Peyer's patch (tissue), 4 donors: ENCODE measurements at places on chromosomes 3 and 15. TPM values are rescaled to one million over a fixed set of nuclear protein-coding genes. Genes with fewer than 3 reads are reported as not detected.
A peak's percentile ranks its signal among the peaks of the same experiment; 100 is the strongest.

DNA sequence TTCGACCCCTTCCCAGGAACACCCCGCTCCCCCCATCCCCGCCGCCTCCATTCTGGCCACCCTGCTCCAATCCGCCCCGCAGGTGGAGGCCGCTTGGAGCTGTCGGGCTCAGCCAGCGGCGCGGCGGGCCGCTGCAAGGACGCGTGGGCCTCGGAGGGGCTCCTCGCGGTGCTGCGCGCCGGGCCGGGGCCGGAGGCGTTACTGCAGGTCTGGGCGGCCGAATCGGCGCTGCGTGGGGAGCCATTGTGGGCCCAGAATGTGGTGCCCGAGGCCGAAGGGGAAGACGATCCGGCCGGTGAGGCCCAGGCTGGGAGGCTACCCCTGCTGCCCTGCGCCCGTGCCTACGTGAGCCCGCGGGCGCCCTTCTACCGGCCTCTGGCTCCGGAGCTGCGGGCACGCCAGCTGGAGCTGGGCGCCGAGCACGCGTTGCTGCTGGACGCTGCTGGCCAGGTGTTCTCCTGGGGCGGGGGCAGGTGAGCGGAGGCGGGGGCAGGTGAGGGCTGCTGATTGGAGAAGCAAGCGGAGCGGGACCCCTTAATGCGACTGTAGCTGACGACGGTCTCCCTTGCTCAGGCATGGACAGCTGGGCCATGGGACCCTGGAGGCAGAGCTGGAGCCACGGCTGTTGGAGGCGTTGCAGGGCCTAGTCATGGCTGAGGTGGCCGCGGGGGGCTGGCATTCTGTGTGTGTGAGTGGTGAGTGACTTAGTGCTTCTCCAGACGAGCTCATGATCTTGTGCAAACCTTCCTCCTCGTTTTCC lies 2.5 kb downstream of the RCCD1 start:
- peak overlapping the region; percentile 61 for H3K4me3 ChIP-seq
- H3K27ac ChIP-seq = peak overlapping the region; percentile 52
- H3K27me3 ChIP-seq = no peaks in the 10 kb centered on the region
- H3K4me1 ChIP-seq = peaks cover 18% of the 10 kb centered on the region
- no peak for DNase-seq

Gene LRRC34
- 0.35 TPM for total RNA-seq

DNA sequence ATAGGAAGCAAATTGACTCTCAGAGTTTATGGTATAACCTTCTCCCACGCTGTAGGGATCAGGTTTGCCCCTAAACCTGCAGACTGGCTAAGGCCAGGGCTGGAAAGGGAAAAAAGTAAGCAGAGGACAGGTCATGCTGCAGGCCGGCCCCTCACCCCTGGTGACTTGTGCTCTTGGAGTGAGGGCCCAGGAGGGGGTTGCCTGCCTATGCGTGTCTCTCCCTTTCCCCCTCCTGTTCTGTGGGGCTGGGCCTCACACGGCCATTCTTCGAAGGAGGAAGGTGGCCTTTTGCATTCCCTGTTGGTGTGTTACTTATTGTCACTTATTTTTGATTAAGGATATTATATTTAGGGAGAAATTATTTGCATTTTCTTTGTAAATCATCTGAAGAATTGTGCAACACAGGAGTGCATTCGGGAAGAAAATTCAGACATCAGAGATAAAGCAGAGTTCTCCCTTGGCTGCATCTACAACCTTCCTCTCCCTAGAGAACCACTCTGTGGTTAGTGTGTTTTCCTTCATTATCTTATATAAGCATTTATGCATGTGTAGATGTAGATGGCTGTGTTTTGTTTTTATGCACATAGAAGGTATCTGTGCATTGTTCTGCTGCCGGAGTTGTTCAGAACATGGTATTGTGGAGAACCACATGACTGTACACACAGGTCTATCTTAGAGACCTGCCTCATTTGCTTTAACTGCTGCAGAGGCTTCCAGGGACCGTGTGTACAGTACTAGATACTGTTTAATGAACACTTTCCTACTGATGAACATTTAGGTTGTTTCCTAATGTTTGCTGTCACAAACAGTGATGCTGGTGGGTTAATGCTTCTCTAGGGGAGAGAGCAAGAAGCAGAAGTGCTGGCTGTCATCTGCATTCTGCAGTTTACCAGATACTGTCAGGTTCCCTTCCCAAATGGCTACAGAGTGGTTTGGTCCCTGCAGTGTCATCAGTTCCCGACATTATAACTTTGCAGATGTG lies 133.5 kb downstream of the APBA2 start:
- H3K4me1 ChIP-seq = no peaks in the 10 kb centered on the region
- no peaks in the 10 kb centered on the region for H3K27me3 ChIP-seq
- no peak for DNase-seq
- H3K36me3 ChIP-seq = no peaks in the 10 kb centered on the region
- no peak overlapping the region for H3K27ac ChIP-seq
- H3K4me3 ChIP-seq = no peak overlapping the region

GRCh38 chr3:94896994-94897393 lies 834.1 kb downstream of the NSUN3 start:
- no peak overlapping the region for H3K4me3 ChIP-seq
- no peak for DNase-seq
- no peak overlapping the region for H3K27ac ChIP-seq
- no peaks in the 10 kb centered on the region for H3K36me3 ChIP-seq
- no peaks in the 10 kb centered on the region for H3K27me3 ChIP-seq

Gene MAGEL2
- not detected for total RNA-seq

Gene SRGAP3
- total RNA-seq = 6.7 TPM

DNA sequence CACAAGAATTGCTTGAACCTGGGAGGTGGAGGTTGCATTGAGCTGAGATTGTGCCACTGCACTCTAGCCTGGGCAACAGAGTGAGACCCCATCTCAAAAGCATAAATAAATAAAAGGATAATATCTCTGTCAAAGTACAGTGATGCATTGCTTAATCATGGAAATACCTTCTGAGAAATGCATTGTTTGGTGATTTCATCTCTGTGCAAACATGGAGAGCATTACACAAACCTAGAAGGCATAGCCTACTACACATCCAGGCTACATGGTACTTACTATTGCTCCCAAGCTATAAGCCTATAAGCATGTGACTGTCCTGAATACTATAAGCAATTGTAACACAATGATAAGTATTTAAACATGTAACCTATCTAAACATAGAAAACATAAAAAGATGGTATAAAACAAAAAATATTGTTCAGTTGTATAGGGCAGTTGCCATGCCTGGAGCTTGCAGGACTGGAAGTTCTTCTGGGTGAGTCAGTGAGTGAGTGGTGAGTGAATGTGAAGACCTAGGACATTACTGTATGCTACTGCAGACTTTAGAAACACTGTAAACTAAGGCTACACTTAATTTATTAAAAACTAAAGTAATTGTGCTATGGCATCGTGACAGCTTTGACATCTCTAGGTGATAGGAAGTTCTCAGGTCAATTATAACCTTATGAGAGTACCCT lies 93.6 kb upstream of the SNRPN start:
- no peak overlapping the region for H3K27ac ChIP-seq
- no peak overlapping the region for H3K4me3 ChIP-seq
- H3K4me1 ChIP-seq = no peaks in the 10 kb centered on the region
- DNase-seq = no peak
- H3K27me3 ChIP-seq = no peaks in the 10 kb centered on the region

DNA sequence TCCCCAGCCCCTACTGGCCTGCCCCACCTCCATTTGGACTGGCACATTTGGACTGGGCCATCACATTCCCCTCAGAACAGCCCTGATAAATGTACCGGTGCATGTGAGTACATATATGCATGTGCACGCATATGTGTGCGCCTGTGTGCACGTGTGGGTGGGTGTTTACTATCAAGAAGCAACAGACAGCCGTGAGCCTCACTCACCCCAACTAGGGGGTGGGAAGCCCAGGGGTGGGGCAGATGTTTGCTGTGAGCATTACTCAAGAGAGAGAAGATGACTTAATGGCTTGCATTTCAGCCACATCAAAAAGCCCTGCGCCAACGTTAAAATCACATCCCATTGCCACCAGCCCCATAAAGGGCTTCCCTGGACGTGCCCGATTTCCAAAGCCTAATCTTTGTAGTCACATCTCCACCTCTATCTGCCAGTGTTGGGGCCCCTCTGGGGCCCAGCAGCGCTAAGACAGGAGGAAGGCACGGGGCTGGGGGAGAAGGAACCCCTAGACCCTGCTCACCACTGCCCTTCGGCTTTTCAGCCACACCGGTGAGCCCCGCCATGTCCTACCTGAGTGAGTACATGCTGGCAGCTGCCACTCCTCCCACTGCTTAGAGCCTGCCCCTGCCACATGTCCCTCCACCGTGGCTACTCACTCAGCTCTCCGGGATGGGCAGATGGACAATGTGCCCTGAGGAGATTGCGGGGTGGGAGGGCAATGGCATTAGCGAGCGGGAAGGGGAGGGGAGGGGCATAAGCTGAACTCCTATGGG lies 10.9 kb downstream of the ITIH3 start:
- no peaks in the 10 kb centered on the region for H3K4me1 ChIP-seq
- H3K27ac ChIP-seq = no peak overlapping the region
- no peak overlapping the region for H3K4me3 ChIP-seq
- H3K36me3 ChIP-seq = no peaks in the 10 kb centered on the region

Gene INKA1
- not detected for total RNA-seq

DNA sequence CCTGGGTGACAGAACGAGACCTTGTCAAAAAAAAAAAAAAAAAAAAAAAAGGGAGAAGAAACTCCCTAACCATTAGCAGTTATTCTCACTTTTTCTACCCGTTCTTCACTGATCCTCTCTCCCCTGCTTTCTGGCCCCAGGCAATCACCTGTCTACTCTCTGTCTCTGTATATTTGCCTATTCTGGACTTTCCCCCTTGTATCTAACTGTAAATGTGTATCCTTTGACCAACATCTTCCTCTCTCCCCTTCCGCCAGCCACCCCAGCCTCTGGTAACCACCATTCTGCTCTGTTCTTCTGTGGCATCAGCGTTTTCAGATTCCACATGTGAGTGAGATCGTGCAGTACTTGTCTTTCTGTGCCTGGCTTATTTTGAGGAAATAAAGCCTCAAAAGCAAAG lies 6.9 kb downstream of the CYFIP1 start:
- H3K4me3 ChIP-seq = no peak overlapping the region
- DNase-seq = no peak
- H3K27ac ChIP-seq = no peak overlapping the region
- no peaks in the 10 kb centered on the region for H3K4me1 ChIP-seq
- H3K27me3 ChIP-seq = no peaks in the 10 kb centered on the region
- H3K36me3 ChIP-seq = no peaks in the 10 kb centered on the region

Gene HIGD2B
- total RNA-seq = not detected

DNA sequence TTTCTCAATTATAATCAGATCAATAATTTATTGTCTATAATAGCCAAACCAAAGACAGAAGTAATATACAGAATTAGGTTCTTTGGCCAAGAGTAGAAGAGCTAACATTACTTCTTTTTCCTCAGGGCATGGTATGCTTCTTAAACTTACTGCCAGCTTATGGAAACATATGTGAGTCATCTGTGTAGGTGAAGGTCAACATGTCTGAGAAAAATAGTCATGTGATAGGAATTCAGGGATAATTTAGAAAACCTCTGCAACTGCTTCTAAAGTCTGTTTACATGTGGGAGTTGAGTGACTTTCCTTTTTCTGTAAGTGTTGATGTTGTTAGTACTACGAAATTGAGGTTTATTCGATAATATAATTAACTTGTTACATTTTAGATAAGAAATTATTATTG lies 19.2 kb upstream of the MAP6D1 start:
- peaks cover 89% of the 10 kb centered on the region for H3K36me3 ChIP-seq
- DNase-seq = no peak
- no peak overlapping the region for H3K4me3 ChIP-seq

GRCh38 chr3:54905261-54905888 lies 22.5 kb downstream of the LRTM1 start:
- DNase-seq = no peak
- no peak overlapping the region for H3K27ac ChIP-seq

DNA sequence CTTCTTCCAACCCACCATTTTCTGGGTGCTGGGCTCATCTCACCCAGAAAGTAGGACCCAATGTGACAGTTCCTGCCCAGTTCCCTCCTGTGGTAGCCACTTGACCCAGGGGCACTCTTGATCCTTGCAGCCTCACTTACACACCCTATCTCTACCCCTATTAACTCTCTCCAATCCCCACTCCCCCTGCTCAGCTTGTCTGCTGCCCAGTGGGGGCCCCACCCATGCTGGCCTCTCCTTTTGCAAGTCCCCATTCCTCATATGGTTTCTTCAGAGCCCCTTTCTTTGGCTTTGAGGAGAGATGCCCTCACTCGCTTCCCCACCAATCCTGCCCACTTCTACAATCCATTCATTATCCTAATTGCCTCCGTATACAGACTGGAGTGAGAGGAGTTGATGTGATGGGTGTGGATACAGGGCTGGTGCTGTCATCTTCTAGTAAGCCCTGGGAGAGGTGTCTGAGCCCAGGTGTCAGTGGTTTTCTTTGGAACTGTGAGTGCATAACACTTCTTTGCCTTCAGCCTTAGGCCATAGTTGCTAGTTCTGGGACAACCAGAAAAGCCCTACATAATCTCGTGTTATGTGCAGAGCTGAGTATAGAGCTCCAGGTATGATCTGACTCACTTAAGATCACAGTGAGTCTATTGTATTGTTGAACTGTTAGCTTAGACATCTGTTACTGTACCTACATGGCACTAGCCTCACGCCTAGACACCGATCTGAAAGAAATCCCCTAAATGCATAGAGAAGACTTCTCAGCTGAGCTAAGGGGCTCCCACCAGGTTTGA lies 4.8 kb upstream of the CCR5 start:
- no peaks in the 10 kb centered on the region for H3K36me3 ChIP-seq
- DNase-seq = no peak
- no peak overlapping the region for H3K27ac ChIP-seq
- no peaks in the 10 kb centered on the region for H3K27me3 ChIP-seq

Gene KY
- total RNA-seq = not detected

Gene FURIN
- total RNA-seq = 76.7 TPM

DNA sequence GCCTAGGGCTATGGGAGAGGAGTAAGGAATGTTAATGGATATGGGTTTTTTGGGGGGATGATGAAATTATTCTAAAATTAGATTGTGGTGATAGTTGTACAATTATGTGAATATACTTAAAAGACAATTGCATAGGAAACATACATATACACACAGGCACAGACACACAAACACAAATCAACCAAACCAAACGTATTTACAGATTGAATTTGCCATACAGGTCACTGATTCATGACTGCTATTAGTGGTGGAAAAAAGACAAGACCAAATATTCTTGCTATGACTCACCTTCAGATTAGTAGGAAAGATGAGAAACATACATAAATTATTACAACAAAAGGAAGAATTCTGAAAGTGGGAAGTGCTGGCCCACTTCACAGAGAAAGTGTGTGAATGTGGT lies 85.3 kb downstream of the C3orf38 start:
- no peak for DNase-seq
- H3K27me3 ChIP-seq = no peaks in the 10 kb centered on the region
- no peak overlapping the region for H3K4me3 ChIP-seq
- no peaks in the 10 kb centered on the region for H3K36me3 ChIP-seq
- no peak overlapping the region for H3K27ac ChIP-seq
